ENCODE measurements at places on chromosomes 7 and 10.

DNA sequence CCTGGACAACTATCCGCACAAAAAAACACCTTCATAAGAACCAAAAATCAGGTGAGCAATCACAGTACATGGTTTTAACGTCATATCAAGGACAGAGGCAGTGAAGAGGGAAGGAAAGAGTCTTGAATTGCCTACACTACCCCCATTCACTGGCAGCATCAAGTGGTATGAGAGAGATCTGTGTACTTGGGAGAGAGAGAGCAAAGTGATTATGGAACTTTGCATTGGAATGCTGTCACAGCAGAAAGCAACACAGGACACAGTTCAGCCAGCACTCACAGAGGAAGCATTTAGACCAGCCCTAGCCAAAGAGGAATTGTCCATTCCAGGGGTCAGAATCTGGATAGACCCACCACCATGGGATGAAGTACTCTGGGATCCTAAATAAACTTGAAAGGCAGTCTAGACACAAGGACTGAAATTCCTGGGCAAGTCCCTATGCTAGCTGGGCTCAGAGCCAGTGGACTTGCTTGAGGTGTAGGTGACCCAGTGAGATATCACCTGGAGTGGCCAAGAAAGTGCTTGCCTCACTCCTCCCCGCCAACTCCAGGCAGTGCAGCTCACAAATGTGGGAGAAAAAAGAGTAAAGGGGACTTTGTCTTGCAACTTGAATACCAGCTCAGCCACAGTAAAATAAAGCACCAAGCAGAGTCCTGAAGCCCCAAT lies 30.5 kb upstream of the SFTPD start:
- no peak for DNase-seq

- DNase-seq = no peak
Measured at GRCh38 chr7:103437623-103438022, 8.4 kb downstream of the SLC26A5 start.

- DNase-seq = no peak
Measured at GRCh38 chr10:78568620-78569019, 500.1 kb upstream of the ZMIZ1 start.

- DNase-seq = no peak
Measured at GRCh38 chr7:151340794-151341356, 737 bp upstream of the NUB1 start.

- no peak for DNase-seq
Measured at GRCh38 chr10:92303096-92303495, 12.1 kb downstream of the MARCHF5 start.
